ENCODE measurements at places on chromosomes 12 and 14.

GRCh38 chr12:92511786-92512185 lies 191.0 kb upstream of the PLEKHG7 start:
- no peak for DNase-seq

DNA sequence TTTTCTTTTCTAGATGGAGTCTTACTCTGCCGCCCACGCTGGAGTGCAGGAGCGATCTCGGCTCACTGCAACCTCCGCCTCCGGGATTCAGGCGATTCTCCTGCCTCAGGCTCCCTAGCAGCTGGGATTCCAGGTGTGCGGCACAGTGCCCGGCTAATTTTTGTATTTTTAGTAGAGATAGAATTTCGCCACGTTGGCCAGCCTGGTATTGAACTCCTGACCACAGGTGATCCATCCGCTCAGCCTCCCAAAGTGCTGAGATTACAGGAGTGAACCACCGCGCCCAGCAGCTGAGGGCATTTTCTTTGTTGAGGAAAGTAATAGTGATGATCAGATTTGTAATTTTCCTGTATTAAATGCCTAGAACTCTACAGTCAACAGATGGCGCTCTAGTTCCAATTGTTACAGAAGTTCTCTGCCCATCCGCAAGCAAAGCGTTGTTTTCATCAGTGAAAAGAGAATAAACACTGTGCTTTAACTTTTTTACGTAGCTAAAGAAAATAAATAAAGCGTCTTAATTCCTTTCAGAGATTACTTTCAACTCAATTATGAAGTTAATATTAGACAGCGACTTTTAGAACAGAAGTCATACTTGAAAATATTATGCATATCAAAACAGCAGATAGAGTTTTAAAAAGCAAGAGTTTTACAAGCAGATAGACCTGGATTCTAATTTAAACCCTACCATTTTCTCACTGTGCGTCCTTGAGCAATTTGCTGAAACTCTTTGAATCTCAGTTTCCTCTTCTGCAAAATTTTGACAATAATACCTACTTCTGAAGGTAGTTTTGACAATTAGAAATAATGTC lies 335.1 kb downstream of the DUSP6 start:
- peak; percentile 74 for DNase-seq

- peak; percentile 33 for DNase-seq
Measured at GRCh38 chr12:82730953-82731459, 44.3 kb downstream of the TMTC2 start.

DNA sequence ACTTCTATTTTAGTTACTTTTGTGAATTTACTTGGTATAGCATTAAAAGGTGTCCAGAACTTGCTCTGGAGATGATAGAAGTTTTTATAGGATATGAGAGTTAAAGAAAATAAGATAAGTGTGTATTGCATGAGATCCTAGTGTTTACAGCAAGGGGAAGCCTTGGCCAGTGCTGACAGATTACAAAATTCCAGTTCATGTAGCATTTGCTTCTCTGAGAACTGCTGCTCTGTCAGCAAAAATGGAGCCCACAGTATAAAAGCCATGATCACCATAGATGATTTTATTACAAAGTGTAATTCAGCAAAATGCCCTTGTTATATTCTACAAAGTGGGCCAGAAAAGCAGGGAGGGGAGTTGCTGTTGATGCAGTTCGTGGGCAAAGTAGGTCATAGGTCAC lies 40.0 kb upstream of the ATF1 start:
- DNase-seq = no peak

- no peak for DNase-seq
Measured at GRCh38 chr14:93956514-93957332, 19.6 kb downstream of the ASB2 start.

GRCh38 chr12:33639975-33640374 lies 200.4 kb upstream of the SYT10 start:
- DNase-seq = no peak

DNA sequence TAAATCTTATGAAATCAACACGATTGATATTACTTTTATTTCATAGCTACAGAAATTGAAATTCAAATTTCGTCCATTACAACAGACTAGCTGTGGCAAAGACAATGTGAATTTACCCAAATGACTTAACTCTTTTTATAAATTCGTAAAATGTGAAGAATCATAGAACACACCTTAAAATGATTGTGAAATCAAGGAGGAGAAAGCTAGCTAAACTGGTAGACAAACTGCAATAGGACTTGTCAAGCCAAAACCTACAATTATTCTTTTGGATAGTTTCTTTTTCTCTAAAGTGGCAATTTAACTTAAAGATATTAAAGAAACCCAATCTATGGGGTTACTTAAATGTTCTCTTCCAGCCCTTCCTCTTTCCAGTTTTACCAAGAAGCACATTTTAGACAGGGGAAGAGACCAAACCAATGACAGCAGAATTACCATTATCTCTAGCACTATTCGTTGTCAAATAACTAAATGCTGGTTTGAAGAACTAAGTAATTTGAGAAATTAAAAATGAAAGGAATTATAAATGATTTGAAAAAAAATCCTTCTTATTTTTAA lies 807 bp upstream of the SLC16A7 start:
- DNase-seq = no peak

GRCh38 chr14:103136388-103137271 lies 13.4 kb downstream of the TNFAIP2 start:
- DNase-seq = peak; percentile 66

DNA sequence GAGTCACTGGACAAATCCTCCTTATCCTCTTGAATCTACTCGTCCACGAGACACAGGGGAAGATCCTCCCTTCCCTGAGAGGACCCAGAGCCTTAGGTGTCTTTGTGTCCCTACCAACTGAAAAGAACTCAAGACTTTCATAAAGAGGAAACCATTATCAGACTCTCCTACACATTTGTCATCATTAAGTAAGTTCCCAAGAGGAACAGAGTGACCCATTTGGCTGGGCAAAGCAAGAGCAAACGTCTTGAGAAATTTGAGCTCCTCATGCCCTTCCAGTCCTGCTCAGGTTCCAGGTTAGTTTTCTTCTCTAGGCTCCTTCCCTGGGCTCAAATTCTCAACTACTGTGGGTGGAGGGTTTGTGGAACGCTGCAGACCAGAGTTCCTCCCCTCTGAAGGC lies 5.7 kb downstream of the MLF2 start:
- DNase-seq = no peak

DNA sequence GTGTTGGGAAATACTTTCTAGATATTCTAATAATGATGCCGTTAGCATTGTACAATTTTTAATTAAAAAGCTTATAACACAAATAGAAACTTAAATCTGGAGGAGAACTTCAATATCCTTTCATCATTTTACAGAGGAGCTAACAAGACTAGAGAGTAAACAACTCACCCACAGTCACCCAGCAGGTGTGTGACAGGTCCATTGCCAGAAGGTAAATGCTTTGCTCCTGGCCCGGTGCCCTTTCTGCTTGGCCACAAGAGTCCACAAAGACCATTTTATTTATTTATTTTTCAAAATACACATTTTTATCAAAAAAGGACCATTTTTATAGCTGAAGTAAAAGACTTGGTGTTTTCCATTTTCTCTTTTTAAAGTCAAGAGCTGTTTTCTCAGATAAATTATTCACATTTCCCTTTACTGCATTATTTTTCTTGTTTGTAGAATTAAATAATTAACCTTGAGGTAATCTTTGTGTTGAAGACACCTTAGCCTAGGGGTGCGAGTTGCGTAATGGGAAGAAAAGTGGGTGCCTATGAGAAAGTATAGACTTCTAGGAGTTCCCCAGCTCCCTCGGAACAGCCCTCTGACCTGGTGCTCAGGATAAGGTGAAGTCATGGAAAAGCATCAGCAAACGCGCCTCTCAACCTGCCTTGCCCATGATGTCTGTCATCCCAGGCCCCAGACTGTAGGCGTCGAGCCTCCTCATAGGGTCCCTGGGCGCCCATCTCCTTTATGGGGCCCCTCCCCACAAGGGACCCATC lies 26.3 kb upstream of the AMIGO2 start:
- DNase-seq = no peak

All from fibroblast of upper back skin (primary cell).